Activated naive CD4-positive, alpha-beta T cell treated with anti-CD3 and anti-CD28 coated beads for 36 hours (primary cell): ENCODE measurements at places on chromosomes 2 and 18. TPM values are rescaled to one million over a fixed set of nuclear protein-coding genes. Genes with fewer than 3 reads are reported as not detected.

Gene CRYBA2
- not detected for total RNA-seq

GRCh38 chr2:189298038-189298437 lies 118.5 kb upstream of the COL5A2 start:
- no peak overlapping the region for H3K4me3 ChIP-seq
- DNase-seq, result no peak
- H3K36me3 ChIP-seq, result no peaks in the 10 kb centered on the region
- no peaks in the 10 kb centered on the region for H3K27me3 ChIP-seq
- peaks cover 76% of the 10 kb centered on the region for H3K4me1 ChIP-seq
- H3K27ac ChIP-seq, result peak overlapping the region; percentile 83

- no peaks in the 10 kb centered on the region for H3K36me3 ChIP-seq
- no peak overlapping the region for H3K4me3 ChIP-seq
- DNase-seq, result no peak
- no peak overlapping the region for H3K27ac ChIP-seq
These were observed 3.6 kb downstream of the TBR1 start for GRCh38 chr2:161419638-161420190.

Gene KCNF1
- total RNA-seq, result not detected
